ENCODE measurements at places on chromosomes 1 and 21. TPM values are rescaled to one million over a fixed set of nuclear protein-coding genes. Genes with fewer than 3 reads are reported as not detected.

The CD5L gene
- not detected for total RNA-seq

- DNase-seq, result no peak
Observed at GRCh38 chr1:118989878-118990378, 1.8 kb upstream of the TBX15 start.

DNA sequence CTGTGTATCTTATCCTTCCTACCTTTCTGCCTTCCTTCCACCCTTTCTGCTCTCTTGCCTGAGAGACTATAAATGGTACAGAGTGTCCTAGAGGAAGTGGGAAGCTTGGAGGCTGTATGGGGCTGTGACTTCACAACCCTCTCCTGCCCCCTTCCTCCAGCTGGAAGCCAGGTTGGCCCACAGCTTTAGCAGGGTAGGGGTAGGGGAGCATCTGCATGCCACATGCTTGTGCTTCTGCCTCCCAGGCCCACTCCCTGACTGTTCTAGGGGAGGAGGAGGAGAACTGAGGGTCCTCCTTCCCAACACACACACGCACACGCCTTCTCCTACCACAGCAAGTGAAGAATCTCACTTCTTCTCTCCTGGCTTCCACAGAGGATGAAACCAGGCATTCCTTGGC lies 3.9 kb upstream of the SLC27A3 start:
- DNase-seq, result no peak

DNA sequence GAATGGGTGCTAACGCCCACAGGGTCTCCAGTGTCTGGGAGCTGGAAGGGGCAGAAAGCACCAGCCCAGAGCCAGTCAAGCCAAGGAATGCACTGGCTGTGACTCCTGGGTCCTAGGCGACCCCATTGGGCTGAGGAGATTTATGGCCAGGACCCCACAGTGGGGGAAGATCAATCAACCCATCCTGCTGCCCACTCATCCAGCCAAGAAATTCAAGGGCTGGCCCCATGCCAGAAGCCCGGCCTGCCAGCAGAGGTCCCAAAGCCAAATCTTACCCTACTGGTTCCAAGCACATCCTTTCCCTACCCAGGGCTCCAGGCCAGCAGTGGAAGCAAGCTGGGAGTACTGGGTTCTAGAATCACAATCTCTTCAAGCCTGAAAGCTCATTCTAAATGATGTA lies 6.8 kb upstream of the PDZK1IP1 start:
- DNase-seq, result peak; percentile 9

Data from cardiac septum (tissue), 1 donor.